Stimulated activated CD8-positive, alpha-beta memory T cell treated with anti-CD3 and anti-CD28 coated beads, Interleukin-15, amount 100 ng/mL, for 1 hour (primary cell): ENCODE measurements at places on chromosomes 11 and 22.
A peak's percentile ranks its signal among the peaks of the same experiment; 100 is the strongest.

GRCh38 chr11:117883063-117883462 lies 6.6 kb upstream of the FXYD6 start:
- no peak for DNase-seq

DNA sequence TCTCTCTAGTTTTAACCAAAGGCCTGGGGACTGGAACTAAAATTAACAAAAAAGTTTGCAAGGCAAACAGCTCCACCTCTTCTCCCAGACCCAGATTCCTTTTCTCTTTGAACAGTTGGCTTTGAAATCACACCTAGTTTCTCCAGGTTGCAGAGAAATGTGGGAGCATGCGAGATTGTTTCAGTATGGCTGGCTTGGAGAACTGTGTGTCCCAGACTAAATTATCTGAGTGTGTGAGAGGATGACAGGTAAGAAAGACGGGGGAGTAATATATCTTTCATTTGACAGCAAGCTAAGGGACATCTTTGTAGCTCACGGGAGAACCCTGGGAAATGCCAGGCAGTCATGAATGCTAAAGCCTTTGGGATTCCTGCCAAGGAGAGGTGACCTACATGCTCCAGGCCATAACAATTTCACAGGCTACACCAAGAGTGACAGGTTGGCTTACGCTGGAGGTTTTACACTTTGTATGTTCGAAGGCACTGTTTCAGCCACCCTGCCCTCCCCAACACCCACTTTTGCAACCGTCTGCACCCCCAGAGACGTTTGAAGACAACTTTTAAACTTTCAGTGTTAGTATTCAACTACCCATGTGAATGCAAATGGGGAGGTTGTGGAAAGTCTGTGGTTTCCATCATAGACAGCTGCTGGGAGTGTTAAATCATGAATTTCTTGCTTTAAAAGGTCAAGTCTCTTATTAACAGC lies 109.3 kb upstream of the SNX19 start:
- no peak for DNase-seq

DNA sequence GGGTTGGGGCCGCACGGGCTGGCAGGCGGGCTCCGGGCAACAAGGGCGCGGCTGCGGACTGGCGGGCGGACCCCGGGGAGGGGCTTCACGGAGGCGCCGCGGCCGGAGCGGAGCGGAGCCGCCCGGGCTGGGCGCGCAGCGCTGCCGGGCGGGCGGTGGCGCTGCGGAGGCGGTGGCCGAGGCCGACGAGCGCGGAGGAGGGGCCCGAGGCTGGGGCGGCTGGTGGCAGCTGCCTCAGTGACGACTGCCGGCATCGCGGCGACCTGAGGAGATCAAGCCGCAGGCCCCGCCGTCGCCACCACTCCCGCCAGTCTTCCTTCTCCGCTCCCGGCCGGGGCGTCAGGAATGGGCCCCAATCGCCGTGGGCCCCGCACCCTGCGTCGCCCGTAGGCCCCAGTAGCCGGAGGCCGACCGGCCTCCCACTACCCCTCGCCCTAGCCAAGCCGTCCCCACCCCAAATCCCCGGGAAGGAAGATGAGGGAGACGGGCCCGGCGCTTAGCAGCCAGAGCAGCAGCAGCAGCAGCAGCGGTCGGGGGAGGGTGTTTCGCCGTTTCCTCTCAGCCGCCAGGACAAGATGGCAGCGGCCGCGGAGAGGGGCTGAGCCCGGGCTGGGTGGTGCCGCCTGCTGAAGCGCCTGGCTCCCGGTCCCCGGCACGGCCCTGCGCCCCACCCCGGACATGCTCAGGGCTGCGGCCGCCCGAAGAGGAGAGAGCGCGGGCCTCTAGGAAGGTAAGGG lies at the start of gene HIPK3:
Gene HIPK3, plus strand, starts transcription at position 222 of the 737 bp plus-strand sequence.
- peak; percentile 38 for DNase-seq

DNA sequence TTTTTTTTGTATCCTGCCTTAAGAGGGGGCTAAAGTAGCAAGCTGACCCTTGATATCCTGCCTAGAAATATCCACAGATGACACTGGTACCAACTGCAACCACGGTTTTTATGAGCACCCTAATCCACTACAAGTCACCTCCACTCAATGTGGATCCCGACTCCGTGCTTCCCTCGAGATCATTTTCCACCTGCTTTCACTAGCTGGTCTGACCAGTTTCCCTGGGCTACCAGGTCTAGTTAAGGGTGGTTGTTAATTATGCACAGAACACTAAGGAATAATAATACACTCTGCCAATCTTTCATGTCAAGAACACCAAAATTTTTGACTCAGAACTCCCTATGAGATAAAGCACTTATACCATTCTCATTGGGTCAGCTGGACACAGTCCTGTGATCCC lies 82.3 kb downstream of the ABTB2 start:
- no peak for DNase-seq

GRCh38 chr11:123558536-123559315 lies 95.7 kb downstream of the SCN3B start:
- DNase-seq = no peak

GRCh38 chr22:36289406-36289870 lies 36.5 kb downstream of the APOL1 start:
- no peak for DNase-seq

GRCh38 chr11:8283465-8284230 lies 20.0 kb upstream of the LMO1 start:
- no peak for DNase-seq
